ENCODE measurements at places on chromosomes 11 and 22.
A peak's percentile ranks its signal among the peaks of the same experiment; 100 is the strongest.

DNA sequence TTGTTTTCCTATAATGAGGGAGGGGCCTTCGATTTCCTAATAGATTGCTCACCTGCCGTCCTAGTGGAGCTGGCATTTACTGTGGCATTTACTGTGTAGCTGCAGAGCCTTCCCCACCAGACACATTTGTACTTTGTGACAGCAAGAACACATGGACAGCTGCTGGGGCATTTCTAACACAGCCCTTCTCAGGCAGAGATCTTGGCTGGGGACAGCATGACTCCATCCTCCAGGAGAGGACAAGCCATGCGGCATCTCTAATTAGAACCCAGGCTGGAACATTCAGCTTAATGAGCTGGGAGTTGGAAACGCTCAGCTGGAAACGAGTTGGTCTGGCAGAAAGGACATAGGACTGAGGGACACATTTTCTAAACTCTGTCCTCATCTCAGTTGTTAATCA lies 887.5 kb downstream of the NTM start:
- H3K36me3 ChIP-seq: no peaks in the 10 kb centered on the region
- H3K27me3 ChIP-seq: no peaks in the 10 kb centered on the region
- H3K4me3 ChIP-seq: no peak overlapping the region
- DNase-seq: no peak
- H3K4me1 ChIP-seq: no peaks in the 10 kb centered on the region

GRCh38 chr11:74256378-74257133 lies 54.9 kb downstream of the P4HA3 start:
- H3K27me3 ChIP-seq: no peaks in the 10 kb centered on the region
- H3K4me1 ChIP-seq: peaks cover 2% of the 10 kb centered on the region
- H3K36me3 ChIP-seq: peaks cover 13% of the 10 kb centered on the region
- no peak overlapping the region for H3K27ac ChIP-seq
- H3K4me3 ChIP-seq: no peak overlapping the region
- DNase-seq: no peak

GRCh38 chr11:68053117-68053516 lies 14.3 kb downstream of the TCIRG1 start:
- peak overlapping the region; percentile 39 for H3K27ac ChIP-seq
- H3K27me3 ChIP-seq: no peaks in the 10 kb centered on the region
- DNase-seq: no peak
- H3K4me3 ChIP-seq: no peak overlapping the region
- peaks cover 32% of the 10 kb centered on the region for H3K36me3 ChIP-seq

GRCh38 chr11:87405356-87405755 lies 367.6 kb downstream of the TMEM135 start:
- no peak overlapping the region for H3K27ac ChIP-seq
- H3K4me3 ChIP-seq: no peak overlapping the region
- H3K36me3 ChIP-seq: no peaks in the 10 kb centered on the region
- no peak for DNase-seq

GRCh38 chr11:69637198-69637940 lies 3.6 kb upstream of the CCND1 start:
- H3K4me3 ChIP-seq: no peak overlapping the region
- H3K27me3 ChIP-seq: peaks cover 65% of the 10 kb centered on the region
- DNase-seq: no peak
- no peaks in the 10 kb centered on the region for H3K36me3 ChIP-seq

DNA sequence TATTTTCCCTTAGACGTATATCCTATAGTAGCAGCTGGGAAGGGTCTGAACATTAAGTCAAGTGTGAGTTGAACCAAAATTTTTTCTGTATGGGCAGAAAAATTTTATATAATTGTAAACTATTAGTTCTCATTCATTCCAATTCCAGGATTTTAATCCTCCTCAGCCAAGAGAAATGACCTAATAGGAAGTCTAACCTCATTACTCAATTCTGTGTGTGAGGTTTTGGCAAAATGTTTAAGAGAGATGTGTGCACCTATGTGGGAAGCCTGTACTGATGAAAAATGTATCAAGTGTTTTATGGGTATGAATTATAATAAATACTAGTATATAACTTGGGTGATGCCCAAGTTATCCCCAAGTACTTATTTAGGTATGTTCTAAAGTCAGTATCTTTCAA lies 311.6 kb upstream of the PITPNB start:
- DNase-seq: no peak
- peaks cover 9% of the 10 kb centered on the region for H3K27me3 ChIP-seq
- no peak overlapping the region for H3K27ac ChIP-seq
- no peaks in the 10 kb centered on the region for H3K4me1 ChIP-seq
- H3K36me3 ChIP-seq: no peaks in the 10 kb centered on the region

DNA sequence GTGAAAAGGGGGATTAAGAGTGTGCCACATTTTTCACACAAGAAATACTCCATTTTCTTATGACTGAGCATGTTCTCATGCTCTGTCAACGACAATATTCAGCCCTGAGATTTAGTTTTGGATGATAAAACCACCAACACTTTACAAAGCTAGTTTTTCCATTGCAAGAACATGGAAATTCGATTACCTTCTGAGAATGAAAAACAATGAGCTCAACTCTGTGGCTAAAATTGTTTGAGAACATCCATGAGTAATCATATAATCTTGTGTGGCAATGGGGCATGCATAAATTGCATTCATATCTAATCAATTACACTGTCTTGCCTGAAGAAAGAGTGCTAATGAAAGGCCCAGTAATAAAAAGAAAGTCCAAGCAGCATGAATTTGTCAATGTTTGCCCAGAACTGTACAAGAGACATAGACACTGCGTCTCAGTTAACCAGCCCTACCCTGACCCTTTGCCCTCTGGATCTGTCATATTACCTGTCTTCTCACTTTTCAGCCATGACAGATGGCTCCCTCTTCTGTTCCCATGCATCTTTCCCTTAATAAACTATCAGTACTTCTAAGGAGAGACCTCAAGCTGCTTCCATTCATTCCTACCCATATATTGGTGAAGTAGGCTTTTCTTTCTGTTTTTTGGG lies 253.4 kb downstream of the FAM76B start:
- H3K27ac ChIP-seq: no peak overlapping the region
- peaks cover 4% of the 10 kb centered on the region for H3K36me3 ChIP-seq
- no peaks in the 10 kb centered on the region for H3K4me1 ChIP-seq
- no peak for DNase-seq

GRCh38 chr11:121802542-121802941 lies 313.5 kb downstream of the BLID start:
- no peaks in the 10 kb centered on the region for H3K36me3 ChIP-seq
- H3K27me3 ChIP-seq: no peaks in the 10 kb centered on the region
- H3K4me3 ChIP-seq: no peak overlapping the region
- H3K4me1 ChIP-seq: no peaks in the 10 kb centered on the region
- no peak for DNase-seq
- no peak overlapping the region for H3K27ac ChIP-seq

- H3K27ac ChIP-seq: no peak overlapping the region
- no peaks in the 10 kb centered on the region for H3K4me1 ChIP-seq
- H3K4me3 ChIP-seq: no peak overlapping the region
Measured at GRCh38 chr11:14137284-14137683, 174.8 kb downstream of the SPON1 start.

Data from activated CD8-positive, alpha-beta T cell treated with anti-CD3 and anti-CD28 coated beads, Interleukin-2, amount 10 ng/mL, durations not matched to agents 7 days and 5 days (primary cell).